ENCODE measurements at places on chromosomes 16 and 17.

GRCh38 chr16:88208112-88208511 is 174.6 kb upstream of the ZNF469 start:
- DNase-seq = no peak

DNA sequence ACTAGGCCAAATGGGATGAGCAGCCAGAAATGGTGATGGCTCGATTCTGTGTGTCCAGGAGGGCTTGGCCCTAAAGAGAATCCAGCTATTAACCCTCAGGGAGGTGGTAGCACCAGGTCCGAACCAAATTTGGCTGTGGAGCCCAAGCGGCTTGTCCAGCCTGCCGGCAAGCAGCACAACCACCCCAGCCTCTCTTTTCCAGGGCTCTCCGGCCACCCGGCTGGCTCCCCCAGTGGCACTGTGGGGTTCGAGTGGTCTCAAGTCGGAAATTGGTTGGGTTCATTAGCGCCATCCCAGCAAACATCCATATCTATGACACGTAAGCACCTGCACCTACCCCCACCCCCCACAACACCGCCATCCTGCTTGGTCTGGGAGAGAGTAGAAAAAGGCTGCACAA is 35.4 kb downstream of the PLCD3 start:
- DNase-seq = no peak

DNA sequence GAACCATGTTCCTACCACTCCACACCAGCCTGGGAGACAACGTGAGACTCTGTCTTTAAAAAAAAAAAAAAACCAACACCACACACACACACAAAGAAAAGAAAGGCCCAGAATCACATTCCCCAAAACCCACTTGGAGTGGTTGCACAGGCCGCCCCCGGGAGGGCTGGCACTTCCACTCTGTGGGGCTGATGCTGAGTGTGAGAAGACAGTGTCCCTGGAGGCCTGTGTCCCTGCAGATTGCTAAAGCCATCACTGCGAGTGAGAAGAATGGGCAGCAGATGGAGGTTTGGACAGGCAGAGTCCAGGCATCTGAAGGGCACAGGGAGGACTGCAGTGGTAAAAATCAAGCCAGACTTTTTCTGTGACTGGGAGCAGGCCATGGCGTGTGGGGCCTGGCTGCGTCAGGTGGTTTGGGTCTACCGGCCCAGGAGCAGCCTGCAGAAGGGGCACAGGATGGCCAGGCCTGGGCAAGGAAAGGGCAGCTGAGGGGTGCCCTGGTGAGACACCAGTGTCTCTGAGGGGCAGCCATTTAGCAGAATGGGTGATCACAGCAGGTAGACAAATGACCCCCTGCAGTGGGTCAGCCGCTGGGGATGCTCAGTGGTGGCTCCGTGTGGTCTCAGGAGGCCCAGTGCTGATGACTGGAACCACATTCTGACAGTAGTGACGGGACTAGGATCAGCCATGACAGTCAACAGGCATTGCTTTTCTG is 13.1 kb downstream of the CTRB2 start:
- DNase-seq = no peak

DNA sequence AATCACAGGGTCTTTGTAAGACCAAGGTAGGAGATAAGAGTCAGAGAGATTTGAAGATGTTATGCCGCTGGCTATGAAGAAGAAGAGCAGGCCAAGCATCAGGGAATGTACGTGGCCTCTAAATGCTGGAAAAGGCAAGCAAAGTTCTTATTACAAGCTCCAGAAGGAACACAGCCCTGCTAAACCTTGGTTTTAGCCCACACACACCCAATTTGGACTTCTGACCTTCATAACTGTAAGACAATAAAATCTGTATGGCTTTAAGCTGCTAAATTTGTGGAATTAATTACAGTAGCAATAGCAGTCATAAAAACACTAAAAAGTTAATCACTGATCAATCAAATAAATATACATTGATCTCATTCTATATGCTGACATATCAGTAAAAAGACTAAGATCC is 6.0 kb downstream of the TMEM170A start:
- DNase-seq = no peak

DNA sequence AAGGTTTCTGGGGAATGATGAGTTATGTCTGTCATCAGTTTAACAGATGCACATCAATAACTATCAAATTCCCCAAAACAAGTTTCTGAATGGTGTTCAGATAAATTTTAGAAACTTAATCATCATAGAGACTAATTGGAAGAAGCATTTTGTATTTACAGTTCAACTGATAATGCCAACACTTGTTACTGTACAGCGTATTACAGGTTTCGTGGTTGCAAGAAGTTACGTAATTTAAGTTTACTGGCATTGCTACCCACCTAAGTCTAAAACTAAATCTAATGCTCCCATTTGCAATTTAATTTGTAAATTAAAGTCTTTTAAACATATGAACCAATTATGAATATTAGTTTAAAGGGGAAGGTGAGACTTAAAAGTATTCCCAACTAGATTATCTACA is 3.0 kb downstream of the SRSF1 start:
- DNase-seq = no peak

GRCh38 chr16:14307059-14307526 is 236.0 kb downstream of the MRTFB start:
- DNase-seq = no peak

GRCh38 chr16:69865701-69866100 is 85.4 kb upstream of the CLEC18A start:
- DNase-seq = no peak

Data from activated CD4-positive, alpha-beta T cell treated with anti-CD3 and anti-CD28 coated beads, Interleukin-10, Interleukin-2, amounts not matched to agents 100 ng/mL and 50 ng/mL, durations not matched to agents 16 hours and 8 hours (primary cell).